ENCODE measurements at places on chromosomes 2 and 18.

DNA sequence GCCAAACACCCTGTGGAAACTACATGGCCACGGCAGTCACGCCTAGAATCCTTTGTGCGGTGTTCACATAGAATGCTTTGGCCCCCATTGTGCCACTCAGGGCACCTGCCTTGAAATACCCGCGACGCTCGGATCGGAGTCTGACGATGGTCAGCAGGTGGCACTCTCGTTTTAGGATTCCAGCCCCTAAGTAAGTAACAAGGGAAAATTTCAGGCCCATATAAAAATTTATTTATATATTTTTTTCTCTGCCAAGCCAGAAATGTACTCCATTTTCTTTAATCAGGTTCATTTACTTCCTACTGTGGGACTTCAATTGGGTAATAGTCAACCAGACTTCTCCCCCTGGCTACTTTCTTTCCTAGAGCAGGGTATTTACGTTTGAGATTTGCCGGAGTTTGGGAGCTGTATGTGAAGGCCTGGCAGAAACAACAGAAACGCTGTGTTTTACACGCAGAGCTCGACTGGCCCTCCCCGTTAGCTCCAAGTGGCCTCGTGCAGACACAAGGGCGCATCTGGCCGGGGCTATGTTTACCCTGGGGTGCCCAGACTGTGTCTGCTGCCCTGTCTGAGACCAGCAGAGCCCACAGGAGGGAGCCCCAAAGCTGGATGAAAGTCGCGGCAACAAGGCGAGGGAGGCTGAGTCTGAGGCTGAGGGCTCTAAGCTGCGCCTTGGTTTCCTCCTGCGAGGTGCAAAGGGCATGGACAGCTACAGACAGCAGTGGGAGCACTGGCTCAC lies 41.6 kb downstream of the LRRC30 start:
- no peak for DNase-seq

- DNase-seq: no peak
These were observed 498.7 kb downstream of the BCL11A start for GRCh38 chr2:60054571-60055340.

- DNase-seq: no peak
These were observed 33.3 kb downstream of the POLR1A start for GRCh38 chr2:86072271-86072858.

- no peak for DNase-seq
These were observed 339.2 kb upstream of the NRP2 start for GRCh38 chr2:205343103-205343502.

- no peak for DNase-seq
These were observed 93.7 kb upstream of the RBBP8 start for GRCh38 chr18:22839340-22839821.

DNA sequence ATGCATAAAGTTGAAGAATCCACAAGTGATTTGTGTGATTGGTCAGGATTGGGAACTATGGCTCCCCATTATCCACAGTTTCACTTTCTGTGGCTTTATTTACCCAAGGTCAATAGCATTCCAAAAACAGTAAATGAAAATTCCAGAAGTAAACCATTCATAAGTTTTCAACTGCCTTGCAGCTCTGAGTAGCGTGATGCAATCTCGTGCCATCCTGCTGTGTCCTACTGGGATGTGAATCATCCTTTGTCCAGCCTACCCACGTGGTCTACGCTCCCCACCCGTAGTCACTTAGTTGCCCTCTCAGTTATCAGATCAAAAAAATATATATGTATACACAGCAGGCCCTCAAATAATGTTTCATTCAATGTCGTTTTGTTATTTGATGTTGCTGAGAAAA lies 89.0 kb upstream of the DLGAP1 start:
- DNase-seq: no peak

GRCh38 chr2:135494503-135494902 lies 36.5 kb downstream of the ZRANB3 start:
- no peak for DNase-seq

- DNase-seq: no peak
These were observed 109.0 kb downstream of the COL6A3 start for GRCh38 chr2:237304763-237305514.

GRCh38 chr2:45131587-45131986 lies 122.3 kb upstream of the SIX2 start:
- no peak for DNase-seq

DNA sequence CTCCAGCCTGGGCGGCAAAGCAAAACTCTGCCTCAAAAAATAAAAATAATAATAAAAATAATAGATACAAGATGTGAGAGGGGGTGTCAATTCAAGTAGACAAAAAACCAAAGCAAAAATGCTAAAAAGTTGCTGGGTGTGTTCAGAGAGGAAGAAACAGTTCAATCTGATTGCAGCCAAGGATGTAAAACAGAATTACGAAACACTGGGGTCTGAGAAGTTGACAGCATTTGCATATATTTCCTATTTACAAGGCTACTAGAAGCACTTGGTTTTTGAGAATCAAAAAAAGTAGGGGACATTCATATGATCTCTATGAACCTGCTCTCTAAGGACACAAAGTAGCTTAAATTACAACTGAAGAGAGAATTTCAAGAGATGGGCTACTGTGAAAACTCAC lies 7.6 kb downstream of the TRIP12 start:
- DNase-seq: no peak

GRCh38 chr18:23902396-23902795 lies 112.2 kb upstream of the TTC39C start:
- no peak for DNase-seq

- no peak for DNase-seq
These were observed 104.1 kb upstream of the ITGA6 start for GRCh38 chr2:172323256-172323655.

DNA sequence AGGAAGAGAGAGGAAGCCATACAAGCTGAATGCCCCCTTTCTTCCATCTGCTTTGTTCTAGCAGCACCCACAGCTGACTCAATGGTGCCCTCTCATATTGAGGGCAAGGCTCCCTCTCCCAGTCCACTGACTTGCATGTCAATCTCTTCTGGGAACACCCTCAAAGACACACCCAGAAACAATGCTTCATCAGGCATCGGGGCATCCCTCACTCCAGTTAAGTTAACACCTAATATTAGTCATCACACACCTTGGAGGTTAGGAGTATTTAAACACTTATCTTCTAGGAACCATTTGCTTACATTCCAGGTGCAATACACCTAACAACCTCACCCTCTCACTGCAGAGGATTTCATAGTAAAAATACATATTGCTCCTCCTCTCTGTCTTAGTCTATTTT lies 993.5 kb upstream of the DDX18 start:
- DNase-seq: no peak

GRCh38 chr2:189232759-189233406 lies 53.3 kb upstream of the COL5A2 start:
- DNase-seq: no peak

- no peak for DNase-seq
These were observed 16.5 kb downstream of the BOK start for GRCh38 chr2:241574911-241575623.

- no peak for DNase-seq
These were observed 139.7 kb downstream of the LRP2 start for GRCh38 chr2:169222665-169223064.

- no peak for DNase-seq
These were observed 120.3 kb downstream of the PLA2R1 start for GRCh38 chr2:159942146-159942545.

GRCh38 chr2:30230497-30231211 lies 680 bp upstream of the LBH start:
- no peak for DNase-seq

GRCh38 chr18:48105317-48105716 lies 174.9 kb upstream of the SMAD2 start:
- no peak for DNase-seq
